Right lung (tissue), 10 donors: ENCODE measurements at places on chromosomes 7 and 10. TPM values are rescaled to one million over a fixed set of nuclear protein-coding genes. Genes with fewer than 3 reads are reported as not detected.
A peak's percentile ranks its signal among the peaks of the same experiment; 100 is the strongest.

- DNase-seq = no peak
These were observed 65.9 kb upstream of the FZD1 start for GRCh38 chr7:91198371-91198770.

DNA sequence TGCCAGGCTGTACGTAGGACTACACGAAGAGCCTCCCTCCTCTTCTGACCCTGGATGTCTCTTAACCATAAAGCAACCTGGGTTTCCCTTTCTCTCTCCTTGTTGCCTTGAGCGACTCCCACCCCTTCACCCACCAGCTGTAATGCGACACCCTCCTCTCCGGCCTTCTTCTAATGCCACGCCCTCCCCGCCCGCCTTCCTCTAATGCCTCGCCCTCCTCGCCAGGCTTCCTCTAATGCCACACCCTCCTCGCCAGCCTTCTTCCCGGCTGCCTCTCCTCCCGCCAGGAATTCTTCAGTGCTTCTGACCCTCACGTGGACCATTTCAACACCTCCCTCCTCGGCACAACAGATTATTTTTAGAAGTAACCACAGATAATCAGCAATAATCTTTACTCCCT lies 348.5 kb upstream of the SHH start:
- DNase-seq = no peak

DNA sequence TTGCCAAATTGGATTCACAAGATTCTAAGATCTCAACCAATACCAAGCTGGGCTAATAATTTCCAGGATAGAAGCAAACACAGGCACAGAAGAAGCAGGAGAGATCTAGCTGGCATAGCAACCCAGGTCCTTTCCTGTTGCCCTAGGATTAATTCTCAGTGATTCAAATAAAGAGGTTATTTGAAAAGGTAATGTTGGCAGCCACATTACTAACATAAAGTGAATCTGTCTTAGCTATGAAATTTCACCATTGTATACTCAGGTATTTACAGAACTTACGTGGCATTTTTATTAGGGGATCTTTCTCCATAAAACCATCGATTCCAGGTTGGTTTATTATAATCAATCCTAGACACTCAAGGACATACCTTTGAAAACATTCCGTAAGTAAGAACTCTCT lies 379.3 kb upstream of the POM121L12 start:
- DNase-seq = no peak

DNA sequence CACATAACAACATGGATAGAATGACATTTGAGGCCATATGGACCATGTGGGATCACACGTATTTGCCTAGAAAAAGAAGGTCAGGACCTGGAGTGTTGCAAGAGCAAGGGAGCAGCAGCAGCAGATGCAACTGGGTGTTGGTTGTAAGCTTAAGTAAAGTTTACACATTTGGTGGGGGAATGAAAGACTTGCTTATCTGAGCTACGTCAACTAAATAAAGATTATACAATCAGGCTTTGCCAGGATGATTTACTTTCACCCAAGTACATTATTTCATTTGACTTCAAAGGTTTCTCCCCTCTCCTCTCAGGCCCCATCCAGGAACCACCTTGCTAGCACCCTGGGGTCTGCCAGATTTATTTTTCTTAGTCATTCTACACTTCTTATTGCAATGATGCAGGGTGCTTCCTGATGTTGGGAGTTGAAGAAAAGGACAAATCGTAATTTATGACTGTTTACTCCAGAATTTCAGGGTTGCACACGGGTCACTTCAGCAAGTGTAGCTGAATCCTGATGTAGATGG lies 591.9 kb upstream of the IGFBP3 start:
- peak; percentile 92 for DNase-seq

DNA sequence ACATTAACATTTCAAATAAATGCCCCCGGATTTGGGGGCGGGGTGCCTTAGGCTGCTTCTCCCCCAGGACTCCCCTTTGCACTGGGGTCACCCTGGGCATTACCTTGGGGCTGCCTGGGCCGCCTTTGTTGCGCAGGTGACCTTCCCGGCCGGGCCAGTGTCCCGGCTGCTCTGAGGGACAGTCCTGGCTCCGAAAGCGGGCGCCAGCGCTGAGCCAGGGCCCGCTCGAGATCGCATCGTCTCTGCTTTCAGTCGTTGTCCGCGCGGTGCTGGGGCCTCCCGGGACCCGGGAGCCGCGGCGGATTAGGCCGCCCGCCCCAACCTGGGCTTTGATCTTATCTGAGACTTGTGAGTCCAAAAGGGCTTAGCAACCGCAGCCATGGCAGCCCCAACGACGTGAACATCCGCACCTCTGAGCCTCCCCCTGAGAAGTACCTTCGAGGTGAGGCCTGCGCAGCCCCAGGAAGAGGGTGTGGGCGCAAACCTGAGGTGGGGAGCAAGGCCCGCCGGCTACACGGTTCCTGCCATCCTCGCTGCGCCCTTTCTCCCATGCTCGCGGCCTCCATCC lies 14.8 kb upstream of the WAPL start:
- no peak for DNase-seq

- DNase-seq = no peak
These were observed 116.3 kb upstream of the BTBD16 start for GRCh38 chr10:122154545-122155366.

- DNase-seq = no peak
These were observed 54.7 kb upstream of the VWC2 start for GRCh38 chr7:49718760-49719159.

DNA sequence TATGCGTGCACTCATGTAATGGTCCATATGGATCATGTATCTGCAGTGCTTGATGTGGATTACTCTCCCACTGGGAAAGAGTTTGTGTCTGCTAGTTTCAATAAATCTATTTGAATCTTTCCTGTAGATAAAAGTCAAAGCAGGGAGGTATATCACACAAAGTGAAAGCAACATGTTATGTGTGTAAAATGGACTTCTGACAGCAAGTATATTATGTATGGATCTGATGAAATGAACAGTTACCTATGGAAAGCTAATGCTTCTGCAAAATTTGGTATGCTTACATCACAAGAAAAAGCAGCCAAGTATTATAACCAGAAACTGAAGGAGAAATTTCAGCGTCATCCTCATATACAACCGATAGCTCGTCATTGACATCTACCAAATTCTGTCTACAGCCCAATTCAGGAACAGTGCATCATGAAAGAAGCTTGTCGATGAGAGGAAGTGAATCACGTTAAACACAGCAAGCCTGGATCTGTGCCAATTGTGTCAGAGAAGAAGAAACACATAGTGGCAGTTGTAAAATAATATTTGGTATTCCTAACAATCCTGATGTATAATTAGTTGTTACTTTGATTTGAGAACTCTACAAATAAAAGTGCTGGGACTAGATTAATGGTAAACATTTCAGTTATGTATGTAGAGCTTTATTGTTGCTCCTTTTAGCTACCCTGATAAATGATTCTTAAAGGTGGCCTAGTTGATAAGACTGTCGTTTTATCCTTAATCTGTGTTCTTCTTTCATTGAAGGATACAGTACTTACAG lies 14.2 kb upstream of the SYPL1 start:
- DNase-seq = no peak

Gene ADIRF
- 24.1 TPM for polyA plus RNA-seq

Gene FAM221A
- 18.8 TPM for polyA plus RNA-seq

Gene ADAP1
- polyA plus RNA-seq = 8.1 TPM

Gene AVL9
- 26.6 TPM for polyA plus RNA-seq

Gene TAS2R4
- 6.3 TPM for polyA plus RNA-seq

Gene DENND2A
- polyA plus RNA-seq = 41.1 TPM

Gene OR6B1
- polyA plus RNA-seq = 0.03 TPM
